Putamen (tissue), 1 donor: ENCODE measurements at places on chromosomes 7 and 10.

DNA sequence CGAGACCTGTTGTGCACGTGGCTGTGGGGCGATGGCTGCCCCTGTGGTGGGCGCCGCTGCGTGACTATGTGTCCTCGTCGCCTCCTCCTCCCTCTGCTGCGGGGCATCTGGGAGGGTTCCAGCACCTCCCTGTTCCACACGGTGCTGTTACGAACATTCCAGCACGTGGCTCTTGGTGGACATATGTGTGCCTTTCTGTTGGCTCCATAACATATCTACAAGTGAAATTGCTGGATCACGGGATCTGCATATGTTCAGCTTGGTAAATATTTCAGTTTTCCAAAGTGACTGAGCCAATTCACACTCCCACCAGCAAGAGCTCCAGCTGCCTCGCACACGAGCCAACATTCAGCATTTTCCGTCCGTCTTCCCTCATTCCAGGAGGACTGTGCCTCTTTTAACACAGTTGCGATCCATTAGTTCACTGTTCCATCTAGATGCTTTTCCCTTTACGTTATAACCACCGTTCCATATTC is 25.1 kb downstream of the SNX8 start:
- no peak for DNase-seq

- no peak for DNase-seq
These were observed 57.6 kb upstream of the ANTXRL start for GRCh38 chr10:46229144-46229563.

GRCh38 chr10:28054228-28054860 is 55.5 kb upstream of the ODAD2 start:
- DNase-seq, result no peak

- no peak for DNase-seq
These were observed 11.0 kb downstream of the ZNF713 start for GRCh38 chr7:55898287-55898686.

DNA sequence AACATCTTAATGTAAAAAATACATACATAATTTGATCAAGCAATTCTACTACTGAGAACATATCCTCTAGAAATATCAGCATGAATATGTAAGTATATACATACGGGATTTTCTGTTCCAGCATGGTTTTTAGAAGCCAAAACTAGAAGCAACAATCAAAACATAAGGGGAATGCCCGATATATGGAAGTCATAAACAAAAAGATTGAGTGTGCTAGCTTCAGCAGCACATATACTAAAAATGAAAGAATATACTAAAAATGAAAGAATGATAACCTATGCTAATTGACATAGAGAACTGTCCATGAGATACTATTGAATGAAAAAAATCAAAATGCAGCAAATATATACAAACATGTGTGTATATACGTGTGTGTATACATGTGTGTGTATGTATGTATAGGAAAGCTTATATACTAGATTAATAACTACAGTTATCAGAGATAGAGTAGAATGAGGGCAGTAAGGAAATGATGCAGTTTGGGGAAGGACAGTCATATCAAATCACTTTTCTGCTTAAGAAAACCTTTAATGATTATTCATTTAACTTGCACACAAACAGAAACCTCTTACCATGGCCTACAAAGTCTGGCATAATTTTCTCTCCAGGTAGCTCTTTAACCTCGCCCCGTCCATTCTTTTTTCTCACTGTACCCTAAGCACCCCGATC is 72.9 kb downstream of the NPY start:
- DNase-seq, result no peak

DNA sequence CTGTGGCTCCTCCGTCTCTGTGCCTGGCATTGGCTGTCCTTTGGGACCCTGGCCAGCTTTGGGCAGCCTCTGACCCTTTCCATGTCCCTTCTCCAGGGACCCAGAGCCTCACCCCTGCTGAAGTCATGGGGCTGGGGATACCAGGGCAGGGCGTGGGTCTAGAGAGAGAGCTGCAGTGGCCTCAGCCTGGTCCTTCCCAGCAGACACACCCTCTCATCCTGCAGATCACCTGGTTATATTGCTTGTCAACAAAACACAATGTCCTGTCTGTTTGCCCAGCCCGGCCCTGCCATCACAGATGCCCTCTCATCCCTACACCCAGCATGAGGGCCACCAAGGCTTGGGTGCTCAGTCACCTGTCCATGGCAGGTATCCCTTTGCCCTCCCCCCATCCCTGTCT is 1.8 kb downstream of the MUC17 start:
- no peak for DNase-seq

DNA sequence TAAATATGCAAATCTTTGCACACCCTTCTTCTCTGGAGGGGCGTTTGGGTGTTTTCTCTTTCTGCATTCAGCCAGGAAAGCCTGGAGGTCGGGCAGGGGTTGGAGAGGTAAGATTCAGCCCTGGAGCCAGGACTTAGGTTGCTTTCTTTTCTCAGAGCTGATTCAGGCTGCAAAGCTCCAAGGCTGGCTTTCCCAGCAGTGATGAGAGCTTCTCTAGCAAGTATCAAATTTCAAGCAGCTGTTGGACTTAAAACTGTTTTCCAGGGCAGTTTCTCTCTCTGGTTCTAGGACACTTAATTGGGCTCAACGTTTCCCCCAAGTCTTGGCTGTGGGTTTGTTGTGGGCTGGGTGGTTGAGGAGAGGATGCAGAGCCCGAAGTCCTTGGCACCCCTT is 608 bp downstream of the AKR1B10 start:
- DNase-seq, result no peak
